ENCODE measurements at places on chromosomes 4 and X.
A peak's percentile ranks its signal among the peaks of the same experiment; 100 is the strongest.

DNA sequence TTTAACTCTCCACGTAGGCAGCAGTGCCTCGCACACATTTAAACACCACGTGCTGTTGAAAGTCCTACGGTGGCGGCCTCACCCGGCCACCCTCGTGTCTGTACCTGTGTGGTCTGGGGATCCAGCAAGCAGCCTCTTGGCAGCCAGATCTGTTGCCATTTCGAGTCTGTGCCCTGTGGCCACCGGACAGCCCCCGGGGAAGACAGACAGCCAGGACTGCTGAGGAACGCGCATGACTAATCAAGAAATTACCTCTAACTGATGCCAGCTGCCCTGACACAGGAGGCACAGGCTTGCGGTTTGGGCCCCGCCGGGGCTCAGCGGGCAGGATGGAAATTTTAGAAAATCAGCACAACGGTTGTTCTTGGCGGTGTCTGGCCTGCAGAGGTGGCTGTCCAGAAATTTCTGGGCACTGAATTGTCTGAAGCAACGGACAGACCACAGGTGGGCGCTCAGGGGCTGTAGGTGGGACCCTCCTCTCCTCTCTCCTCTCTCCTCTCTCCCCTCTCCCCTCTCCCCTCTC, 15.6 kb upstream of the ASMTL start:
- DNase-seq = peak; percentile 73

GRCh38 chrX:98755912-98756311, 1654.2 kb downstream of the PCDH19 start:
- no peak for DNase-seq

DNA sequence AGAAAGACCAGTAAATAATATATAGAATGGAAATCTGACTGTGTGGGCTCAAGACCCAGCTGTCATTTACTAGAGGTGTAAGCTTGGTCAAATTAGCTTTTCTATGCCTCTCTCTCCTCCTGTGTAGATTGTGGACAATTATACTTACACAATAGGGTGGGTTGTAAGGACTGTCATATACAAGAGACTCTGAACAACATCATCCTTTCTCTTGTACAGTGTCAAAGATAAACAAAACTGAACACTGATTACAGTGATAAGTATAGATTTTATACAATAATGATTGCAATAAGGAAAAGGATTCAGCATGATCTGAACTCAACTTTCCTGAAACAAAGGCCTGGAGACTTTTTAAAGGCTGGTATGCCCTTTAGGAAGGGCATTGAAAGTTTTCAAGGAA, 429.2 kb upstream of the HS3ST1 start:
- no peak for DNase-seq

DNA sequence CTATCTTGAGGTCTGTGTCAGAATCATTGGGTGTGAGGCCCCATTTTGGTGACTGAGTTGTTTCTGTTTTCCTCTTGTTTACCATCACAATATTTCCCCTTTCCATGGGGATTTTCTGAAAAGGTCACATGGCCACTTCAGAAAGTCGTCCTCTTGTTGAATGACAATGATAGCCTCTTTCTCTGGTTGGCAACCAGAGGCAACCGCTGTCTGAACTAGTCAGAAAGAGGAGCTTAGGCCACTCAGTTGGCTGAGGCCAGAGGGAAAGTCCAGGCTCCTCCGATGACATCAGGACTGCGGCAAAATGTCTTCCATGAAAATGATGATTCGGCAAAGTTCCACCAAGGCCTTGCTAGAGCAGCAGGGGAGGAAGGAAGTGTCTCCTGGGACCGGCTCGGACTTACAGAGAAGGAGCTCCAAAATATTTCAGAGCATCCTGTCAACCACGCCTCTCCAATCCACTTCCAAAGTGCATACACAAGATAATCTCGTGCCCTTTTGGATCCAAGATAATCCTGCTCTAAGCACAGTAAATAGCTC, 19.1 kb upstream of the RBM47 start:
- DNase-seq = no peak

GRCh38 chr4:79497001-79497400, 89.0 kb upstream of the GK2 start:
- no peak for DNase-seq

DNA sequence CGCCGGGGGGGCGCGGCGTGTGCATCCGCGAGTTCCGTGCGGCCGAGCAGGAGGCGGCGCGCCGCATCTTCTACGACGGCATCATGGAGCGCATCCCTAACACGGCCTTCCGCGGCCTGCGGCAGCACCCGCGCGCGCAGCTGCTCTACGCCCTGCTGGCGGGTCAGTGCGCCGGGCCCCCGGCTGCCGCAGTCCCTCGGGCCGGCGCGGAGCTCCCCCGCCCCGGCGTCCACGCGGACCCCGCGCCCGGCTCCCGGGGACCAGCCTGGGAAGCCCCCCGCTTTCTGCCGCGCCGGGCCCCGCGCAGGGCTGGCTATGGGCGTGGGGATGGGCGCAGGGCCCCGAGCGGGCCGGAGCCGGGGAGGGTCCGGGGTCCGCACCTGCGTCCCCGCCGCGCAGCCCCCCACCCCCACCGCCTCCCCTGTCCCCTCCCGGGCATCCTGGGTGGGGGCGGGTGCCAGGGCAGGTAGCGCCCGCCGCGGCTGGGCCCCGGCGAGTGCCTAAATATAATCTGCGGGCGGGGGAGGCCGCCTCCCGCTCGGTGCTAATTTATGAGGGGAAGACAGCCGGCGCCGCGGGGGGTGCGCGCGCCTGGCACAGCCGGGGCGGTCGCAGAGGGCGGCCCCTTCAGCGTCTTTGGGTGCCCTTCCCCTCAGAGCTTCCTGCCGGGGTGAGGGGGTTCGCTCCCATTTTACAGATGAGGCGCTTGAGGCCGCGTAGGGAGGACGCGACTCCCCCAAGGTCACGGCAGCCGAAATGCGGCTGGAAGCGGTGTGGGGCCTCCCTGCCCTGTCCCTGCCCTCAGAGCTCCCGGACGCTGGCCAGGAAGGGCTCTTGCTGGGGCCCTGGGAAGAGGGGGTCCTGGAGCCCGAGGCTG, 837 bp downstream of the NAT8L start:
- no peak for DNase-seq

DNA sequence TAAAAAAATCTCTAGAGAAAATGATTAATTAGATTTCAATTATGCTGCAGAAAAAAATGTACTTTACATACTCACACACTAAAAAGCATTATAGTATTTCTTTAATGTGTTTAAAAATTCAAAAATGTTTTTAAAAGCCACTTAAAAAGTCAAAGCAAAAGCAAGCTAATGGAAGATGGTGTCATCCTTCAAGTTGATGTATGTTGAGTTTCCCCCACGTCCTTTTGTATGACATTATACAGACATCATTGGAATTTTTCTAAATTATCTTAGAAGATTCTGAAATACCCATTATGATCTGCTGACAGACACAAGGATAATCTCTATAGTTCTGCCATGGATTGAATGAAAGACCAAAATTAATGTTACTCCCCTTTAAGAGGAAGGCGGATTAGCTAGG, 393.7 kb upstream of the TENM3 start:
- DNase-seq = no peak

DNA sequence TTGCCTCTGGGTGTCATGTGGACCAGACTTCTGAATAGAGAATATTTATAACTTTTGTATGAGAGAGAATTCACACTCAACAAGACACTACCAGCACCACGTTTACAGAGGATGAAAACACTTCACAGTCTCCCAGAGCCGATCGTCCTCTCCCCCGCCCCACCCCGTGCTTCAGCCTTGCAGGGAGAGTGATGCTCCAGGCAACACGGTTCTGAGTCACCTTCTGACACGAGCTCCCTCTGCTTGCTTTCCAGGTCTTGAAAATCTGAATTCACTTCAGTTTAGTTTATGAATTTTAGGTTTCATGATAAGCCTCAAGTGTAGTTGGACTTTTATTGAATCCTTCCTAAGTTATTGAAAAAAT, 59.8 kb downstream of the CPLX1 start:
- DNase-seq = no peak

Measured in activated CD8-positive, alpha-beta memory T cell treated with anti-CD3 and anti-CD28 coated beads, Interleukin-2, amount 50 U/mL, for 4 hours (primary cell).